ENCODE measurements at places on chromosomes 2 and 18.

- no peak for DNase-seq
Observed at GRCh38 chr2:218217360-218218267, 625 bp downstream of the ARPC2 start.

DNA sequence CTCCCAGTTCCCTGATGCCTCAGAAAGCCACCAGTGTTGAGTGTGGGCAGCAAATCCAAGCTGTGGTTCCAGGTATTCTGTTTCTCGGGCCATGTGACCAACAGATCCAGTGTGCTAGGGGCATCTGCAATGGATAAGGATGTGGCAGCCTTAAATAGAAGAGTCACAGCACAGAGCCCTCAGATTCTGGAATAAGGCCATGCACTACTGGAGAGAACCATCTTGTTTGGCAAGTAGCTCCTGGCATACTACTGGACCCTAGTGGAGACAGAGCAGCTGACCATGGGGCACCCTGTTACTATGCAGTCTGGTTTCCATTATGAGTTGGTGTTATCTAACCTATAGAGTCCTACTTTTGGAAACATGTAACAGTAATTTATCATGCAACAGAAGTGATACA is 53.3 kb upstream of the ZBTB7C start:
- no peak for DNase-seq

- DNase-seq, result no peak
Observed at GRCh38 chr2:218074031-218074430, 5.0 kb downstream of the RUFY4 start.

GRCh38 chr2:168165985-168166901 is 81.2 kb downstream of the STK39 start:
- DNase-seq, result no peak

DNA sequence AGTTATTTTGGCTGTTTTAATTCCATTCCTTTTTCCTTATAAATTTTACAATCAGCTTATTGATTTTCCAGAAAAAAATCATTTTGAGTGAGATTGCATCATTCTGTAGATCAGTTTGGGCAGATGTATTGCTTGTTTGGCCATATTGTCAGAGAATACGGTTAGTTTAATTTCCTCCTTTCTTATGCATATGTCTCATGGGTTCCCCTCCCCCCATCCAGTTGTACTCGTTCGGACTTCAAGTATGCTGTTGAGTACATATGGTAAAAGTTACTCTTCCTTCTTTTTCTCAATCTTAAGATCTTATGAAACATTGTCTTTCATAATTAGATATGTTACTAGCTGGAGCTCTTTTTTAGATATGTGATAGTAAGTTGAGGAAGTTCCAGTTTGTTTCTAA is 131.2 kb upstream of the TTC27 start:
- no peak for DNase-seq

DNA sequence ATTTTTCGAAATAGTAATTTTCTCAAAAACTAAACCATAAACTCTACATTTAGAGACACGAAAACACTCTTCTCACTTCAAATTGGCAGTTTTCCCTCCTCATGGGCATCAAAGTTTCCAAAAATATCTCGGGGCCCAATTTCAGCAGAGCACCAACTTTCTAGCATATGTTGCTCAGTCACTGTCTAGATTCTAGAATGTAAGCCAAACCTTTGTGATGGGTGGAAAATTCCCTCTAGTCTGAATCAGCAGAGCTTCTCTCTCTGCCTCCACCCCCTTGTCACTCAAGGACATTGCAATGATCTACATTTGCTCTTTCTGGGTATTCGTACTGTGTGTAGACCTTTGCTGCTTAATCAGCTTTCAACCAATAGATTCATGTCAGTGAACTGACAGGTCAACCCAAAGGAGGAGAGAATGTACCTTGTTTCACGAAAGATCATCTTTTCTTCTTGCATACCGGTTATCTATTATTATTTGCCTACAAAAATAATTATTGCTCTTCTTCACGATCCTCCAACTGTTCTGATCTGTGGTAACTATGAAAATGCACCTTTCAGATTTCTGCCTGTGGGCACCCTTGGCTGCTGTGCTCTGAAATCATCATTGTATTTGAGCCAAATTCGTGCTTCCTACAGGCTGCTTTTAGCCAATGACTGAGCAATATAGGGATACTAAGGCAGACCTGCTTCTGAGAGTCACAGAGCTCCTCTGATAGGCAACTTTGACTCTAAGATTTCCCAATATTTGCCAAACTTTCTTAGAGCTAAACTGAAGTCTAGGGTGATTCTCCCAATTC is 38.7 kb upstream of the GLS start:
- DNase-seq, result no peak

DNA sequence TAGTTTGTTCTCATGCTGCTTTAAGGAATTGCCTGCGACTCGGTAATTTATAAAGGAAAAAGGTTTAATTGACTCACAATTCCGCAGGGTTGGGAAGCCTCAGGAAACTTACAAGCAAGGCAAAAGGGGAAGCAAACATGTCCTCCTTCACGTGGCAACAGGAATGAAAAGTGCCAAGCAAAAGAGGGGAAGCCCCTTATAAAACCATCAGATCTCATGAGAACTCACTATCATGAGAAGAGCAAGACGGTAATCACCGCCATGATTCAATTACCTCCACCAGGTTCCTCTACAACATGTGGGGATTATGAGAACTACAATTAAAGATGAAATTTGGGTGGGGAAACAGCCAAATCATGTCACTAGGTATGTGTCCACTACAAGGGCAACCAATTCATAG is 53.9 kb downstream of the MAP4K3 start:
- no peak for DNase-seq

DNA sequence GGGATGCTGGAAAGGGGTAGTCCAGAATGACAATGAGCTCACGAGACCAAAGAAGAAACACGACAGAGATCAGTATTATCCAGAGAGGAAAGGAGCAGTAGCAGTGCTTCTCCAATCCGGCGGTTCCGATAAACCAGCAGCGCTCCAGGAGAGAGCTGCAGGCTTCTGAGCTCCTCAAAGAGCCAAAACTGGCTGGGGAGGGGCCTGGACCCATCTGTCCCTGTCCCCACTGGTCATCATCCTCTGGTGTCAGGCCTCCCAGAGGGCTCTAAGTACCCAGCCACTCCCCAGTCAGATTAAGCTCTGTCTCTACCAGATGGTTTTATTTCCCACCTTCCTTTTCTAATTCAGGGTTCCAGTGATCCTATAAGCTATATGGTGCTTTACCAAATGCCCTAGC is 23.2 kb downstream of the DNAJC27 start:
- DNase-seq, result no peak

DNA sequence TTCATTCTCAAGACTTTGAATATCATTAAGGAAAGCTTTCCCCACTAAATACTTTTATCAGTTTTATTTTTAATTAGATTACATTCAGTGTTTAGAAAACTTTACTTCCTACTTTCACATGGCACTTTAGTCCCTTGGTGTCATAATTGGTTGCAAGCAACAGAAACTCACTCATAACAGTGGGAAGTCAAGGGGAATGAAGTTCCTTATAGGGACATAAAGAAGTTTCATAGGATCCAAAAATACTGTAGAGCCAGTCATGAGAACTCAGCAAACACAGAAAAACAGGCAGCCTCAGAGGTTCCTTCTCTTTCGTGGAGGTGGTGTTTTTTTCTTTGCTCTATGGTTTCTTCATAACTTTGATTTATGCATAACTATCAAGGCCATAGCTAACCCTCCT is 809.0 kb downstream of the BCL11A start:
- DNase-seq, result no peak

DNA sequence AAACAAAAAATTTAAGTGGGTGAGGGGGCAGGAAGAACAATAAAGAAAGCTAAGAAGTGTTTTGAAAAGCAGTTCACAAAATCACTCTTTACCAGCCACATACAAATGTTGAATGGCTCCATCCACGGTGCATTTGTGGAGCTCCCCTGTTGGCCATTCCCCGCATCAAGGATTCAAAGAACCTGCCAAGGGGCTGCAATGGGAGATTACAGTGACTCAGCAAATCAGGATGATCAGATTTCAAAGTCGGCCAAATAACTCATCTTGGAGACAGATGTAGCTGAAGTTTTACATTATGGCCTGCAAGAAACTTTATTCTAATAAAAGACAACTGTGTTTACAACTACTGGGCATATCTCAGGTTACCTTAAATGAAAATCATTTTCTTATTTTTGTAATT is 26.9 kb downstream of the COL4A3 start:
- DNase-seq, result peak; percentile 9

- DNase-seq, result peak; percentile 31
Observed at GRCh38 chr2:187842978-187843847, 289.0 kb upstream of the TFPI start.

DNA sequence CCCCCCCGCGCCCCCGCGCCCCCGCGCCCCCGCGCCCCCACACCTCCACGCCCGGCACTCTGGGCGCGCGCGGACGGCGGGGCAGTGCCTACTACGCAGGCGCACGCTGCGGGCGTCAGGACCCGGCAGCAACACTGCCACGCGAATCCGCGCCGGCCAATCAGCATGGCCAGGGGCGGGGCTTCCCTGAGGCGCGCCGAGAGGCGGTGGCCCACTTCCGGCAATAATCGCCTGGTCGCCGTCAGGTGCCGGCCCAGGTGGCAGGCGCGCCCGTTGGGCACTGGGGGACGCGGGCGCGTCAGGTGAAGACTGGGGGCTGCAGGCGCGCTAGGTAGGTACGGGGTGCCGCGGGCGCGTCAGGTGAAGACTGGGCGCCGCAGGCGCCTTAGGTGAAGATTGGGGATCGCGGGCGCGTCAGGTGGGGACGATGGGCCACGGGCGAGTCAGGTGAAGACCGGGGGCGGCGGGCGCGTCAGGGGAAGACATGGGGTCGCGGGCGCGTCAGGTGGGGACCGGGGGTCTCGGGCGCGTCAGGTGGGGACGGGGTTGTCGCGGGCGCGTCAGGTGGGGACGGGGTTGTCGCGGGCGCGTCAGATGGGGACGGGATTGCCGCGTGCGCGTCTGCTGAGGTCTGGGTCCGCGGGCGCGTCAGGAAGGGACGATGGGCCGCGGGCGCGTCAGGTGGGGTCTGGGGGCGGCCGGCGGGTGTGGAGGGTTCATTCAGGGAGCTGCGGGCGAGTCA is 219.1 kb downstream of the RTP5 start:
- DNase-seq, result peak; percentile 28

- no peak for DNase-seq
Observed at GRCh38 chr18:65415098-65415497, 335.7 kb upstream of the CDH7 start.

GRCh38 chr2:429575-430254 is 141.8 kb upstream of the ALKAL2 start:
- DNase-seq, result no peak

DNA sequence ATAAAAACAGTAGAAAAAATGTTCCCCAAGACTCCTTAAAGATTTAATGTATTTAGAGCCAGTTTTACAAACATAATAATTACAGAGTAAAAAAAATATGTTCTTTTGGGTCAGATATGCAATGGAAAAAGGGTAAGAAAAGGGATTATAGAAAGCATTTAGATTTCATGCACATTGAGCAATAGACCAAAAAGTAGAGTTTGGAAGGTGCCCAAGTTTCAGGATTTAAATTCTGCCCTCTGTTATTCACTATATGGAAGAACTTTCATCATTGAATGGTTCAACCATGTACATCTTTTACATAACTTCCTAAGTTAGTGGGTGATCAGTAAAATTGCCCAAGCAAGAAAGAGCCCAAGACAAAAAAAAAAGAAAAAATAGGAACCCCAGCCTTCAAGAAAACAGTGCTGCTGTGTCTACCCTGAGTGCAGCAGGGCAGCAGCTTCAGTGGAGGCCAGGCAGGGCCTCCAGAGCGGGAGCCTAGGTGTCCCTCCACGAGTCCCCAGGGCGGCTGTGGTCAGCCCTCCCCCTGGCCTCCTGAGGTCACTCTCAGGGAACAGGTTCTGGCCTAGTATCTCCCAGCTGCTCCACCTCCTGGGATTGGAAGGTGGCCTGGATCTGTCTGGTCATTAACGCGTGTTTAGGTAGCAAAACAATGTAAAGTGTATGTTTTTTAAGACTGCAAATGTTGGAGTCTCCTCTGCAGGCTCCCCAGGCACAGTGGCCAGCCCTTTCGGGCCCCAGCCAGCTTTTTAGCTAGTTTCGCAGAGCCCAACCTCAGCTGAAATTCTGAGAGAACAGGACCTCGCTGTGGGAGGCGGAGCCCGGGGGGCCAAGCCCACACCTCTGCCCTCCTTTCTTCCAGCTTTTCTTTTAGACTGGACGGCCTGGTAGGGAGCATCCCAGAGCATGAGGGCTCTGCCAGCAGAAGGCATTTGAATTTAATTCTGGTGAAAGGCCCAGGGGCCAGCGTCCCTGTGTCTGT is 77.3 kb downstream of the TEX51 start:
- DNase-seq, result no peak

DNA sequence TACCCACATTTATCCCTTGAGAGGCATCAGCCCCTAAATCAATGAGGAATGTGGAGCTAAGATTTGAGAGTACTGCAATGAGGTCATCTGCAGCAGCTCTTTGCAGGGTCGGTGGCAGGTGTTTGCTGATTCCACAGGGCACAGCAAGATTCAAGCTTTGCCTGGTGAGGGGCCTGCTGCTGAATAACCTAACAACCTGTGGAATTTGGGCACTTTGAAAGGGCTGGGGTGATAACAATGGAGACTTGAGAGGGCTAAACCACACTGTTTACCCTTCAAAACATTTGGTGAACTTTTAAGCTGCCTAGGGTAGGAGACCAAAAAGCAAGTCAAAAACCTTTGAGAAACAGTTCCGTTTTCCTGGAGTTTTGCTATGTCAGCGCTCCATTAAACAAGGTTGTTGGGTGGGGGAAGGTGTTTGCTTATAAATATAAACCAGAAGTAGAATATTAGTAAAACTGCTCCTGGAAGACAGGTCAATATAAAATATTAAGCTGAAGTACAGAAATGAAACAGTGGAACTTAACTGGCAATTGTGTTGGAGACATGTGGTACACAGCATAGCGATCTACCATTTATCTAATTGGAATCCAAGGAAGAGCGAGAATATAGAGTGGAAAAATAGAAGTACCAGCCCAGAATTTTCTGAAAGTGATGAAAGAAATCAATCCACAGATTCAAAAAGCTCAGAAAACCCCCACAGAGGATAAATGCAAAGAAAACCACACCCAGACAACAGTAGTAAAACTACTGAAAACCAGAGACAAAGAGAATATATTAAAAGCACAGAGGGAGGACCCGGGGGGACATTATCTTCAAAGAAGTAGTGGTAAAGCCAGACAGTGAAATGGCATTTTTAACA is 15.7 kb downstream of the COPS8 start:
- no peak for DNase-seq

GRCh38 chr2:42085706-42086487 is 38.1 kb downstream of the PKDCC start:
- DNase-seq, result no peak

- DNase-seq, result no peak
Observed at GRCh38 chr2:237964578-237965404, 2.0 kb upstream of the UBE2F start.

DNA sequence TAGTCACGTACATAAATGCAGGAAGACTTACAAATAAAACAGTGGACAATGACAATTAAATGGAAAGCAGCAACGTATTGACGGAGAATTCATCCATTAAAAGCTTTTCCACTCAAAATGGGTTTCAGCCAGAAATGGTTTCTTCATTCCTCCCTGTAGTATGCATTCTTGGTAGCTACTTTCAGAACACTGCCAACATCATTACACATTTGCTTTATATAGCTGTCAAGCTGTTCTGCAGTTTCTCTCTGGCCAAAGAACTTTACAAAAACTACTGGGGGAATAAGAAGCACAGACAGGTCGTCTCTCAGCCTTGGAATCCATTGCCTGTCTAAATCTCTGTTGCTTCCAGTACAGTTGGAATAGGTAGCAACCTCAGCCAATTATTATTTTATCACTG is 84.1 kb upstream of the NCKAP5 start:
- no peak for DNase-seq
